ENCODE measurements at places on chromosomes 12 and 14.

- no peak for DNase-seq
Measured at GRCh38 chr14:90578283-90578985, 181.6 kb downstream of the CALM1 start.

DNA sequence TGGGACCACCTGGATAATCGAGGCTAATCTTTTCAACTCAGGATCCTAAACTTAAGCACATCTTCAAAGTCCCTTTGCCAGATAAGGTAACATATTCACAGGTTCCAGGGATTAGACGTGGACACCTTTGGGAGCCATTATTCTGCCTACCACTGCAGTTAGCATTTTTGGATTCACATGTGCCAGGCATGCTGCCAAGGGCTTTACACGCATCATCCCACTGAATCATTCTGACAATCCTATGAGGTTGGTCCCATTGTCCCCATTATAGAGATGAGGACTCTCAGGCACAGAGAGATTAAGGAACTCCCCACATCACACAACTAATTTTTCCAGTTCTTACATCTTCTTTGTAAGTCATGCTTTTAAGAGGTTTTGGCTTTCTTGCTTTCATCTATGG is 34.5 kb downstream of the RTN1 start:
- no peak for DNase-seq

- no peak for DNase-seq
Measured at GRCh38 chr14:68779761-68780323, 13.0 kb downstream of the ZFP36L1 start.

GRCh38 chr12:6923851-6924250 is 3.9 kb upstream of the ATN1 start:
- no peak for DNase-seq

GRCh38 chr12:125704803-125705202 is 639.6 kb downstream of the AACS start:
- DNase-seq = no peak

DNA sequence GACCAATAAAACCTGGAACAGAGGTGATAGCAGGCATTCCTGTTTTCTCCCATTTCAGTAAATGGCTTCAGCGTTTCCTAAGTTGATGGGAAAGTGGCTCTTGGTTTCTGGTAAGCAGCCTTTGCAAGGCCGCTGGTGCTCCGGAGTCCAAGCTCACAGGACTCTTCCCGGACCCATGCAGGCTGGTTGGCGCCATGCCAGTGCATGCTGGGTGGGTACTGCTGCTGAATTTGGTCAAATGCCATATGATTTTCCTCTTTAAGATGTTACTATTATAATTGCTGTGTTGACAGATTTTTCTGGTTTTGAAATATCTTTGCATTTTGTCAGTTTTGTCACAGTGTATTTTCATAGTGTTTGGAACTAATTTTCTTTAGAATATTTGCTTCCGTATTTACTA is 27.7 kb downstream of the PPP2R5C start:
- no peak for DNase-seq

DNA sequence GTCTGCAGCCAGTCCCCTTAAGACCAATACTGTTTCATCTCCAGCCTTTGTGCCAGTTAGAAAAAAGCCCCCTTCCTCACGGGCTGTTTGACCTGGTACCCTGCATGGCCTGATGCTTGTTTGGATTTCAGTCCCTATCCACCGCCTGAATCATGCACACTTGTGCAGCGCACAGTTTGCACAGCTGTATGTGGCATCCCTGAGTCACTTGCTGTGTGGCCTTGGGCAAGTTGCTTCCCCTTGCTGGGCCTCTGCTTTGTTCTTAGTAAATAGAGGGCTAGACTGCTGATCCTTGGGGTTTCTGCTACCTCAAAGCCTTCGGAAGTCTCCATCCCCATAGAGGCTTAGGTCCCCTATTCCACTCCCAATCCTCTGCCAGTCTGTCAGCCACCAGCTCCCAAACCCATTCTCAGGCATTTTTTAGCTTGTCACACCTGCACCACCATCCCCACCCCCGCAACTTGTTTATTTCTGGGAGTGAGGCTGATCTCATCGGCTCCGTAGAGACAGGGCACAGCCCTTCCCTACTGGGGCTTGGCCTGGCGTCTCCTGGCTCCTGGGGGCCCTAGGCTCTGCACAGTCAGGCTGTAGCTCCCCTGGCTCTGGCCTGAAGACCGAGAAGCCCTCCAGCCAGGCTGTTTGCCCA is 8.8 kb downstream of the KRT80 start:
- DNase-seq = no peak

GRCh38 chr12:103205906-103206305 is 248.4 kb downstream of the ASCL1 start:
- DNase-seq = peak; percentile 55

DNA sequence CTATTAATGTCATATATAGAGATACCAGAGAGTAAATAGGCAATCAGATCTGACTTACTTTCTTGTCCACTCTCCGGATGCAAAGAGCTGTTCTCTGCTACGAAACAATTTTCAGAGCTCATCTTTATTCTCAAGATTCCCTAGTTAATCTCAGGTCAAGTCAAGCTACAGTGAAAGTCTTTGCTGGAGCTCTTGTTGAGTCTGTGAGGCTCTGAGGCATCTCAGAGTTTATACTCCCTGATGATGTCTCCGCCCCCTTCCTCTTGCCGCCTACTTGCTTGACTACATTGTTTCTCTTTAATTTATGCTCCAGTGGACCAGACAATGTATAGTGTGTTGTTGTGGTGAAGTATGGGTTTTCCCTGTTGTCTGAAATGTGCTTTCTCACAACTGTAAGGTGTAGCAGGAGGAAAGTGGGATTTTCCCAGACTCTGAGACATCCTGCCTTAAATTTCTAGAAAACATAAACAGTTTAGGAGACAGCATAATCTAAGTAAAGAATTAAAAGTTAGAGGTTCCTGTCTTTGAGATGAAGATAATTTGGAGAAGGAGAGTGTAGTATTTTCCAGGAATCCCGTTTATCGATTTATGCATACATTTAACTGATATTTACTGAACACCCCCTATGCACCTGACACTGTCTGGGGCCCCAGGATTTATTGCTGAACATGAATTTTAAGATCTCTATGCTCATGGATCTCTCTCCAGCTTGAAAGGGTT is at the start of gene CD69:
Gene CD69 (minus strand): TSS at position 203 of the 720 bp plus-strand sequence. CDS start 81 bp downstream, at position 122.
- no peak for DNase-seq

DNA sequence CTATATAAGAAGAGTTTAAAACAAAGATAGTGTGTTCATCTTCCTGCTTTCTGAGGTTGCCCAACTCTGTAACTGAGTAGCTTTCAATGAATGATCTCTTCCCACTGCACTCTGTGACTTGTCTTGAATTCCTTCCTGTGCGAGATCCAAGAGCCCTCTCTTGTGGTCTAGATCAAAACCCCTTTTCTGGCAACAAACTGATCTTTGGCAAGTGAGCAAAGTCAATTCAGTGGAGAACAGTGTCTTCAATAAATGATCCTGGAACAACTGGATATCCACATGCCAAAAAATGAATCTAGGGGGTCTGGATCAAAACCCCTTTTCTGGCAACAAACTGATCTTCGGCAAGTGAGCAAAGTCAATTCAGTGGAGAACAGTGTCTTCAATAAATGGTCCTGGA is 8.5 kb downstream of the CFAP54 start:
- DNase-seq = peak; percentile 16

DNA sequence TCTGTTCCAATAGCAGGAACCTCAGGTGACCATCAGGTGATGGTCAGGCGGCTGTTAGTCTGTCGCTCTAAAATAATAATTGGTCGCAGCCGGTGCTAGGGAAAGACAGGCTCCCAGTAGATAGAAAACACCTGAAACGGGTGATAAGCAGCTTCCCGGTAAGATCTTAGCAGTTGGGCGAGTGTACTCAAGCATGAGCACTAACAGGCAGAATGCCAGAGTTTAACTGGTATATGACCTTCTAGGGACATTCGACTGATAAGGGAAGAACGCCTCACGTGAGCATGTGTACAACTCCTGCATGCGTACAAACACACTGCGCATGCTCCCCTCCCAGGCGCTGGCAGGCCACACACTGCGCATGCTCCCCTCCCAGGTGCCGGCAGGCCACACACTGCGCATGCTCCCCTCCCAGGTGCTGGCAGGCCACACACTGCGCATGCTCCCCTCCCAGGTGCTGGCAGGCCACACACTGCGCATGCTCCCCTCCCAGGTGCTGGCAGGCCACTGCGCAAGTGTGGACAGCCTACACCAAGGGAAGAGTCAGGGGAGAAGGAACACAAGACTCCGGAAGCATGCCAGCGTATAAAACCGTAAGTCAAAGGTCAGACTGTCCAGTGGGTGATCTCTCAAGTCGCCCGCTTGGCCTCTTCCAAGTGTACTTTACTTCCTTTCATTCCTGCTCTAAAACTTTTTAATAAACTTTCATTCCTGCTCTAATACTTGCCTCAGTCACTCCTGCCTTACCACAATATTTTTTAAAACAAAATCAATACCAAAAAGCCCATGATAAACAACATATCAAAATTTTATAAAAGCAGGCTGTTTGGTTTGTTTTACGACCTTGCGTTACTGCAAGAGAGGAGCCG is 24.5 kb downstream of the GPRC5D start:
- DNase-seq = no peak

DNA sequence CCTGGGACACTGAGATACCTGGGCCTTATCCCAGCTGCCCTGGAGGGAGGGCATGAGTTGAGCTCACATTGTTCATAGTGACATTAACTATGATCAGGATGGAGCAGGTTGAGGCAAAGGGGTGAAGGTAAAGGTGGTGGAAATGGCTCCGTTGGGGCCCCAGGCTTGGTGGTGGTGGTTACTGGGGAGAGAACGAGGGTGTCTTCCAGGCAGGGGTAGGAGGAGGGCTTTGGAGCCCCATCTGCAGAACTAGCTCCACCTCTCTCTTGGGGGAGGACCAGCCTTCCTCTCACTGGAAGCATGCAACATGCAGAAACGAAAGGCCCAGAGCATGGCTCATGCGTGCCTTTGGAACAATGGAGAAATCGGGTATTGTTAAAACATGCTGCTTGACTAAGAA is 217.0 kb downstream of the SLC41A2 start:
- no peak for DNase-seq

DNA sequence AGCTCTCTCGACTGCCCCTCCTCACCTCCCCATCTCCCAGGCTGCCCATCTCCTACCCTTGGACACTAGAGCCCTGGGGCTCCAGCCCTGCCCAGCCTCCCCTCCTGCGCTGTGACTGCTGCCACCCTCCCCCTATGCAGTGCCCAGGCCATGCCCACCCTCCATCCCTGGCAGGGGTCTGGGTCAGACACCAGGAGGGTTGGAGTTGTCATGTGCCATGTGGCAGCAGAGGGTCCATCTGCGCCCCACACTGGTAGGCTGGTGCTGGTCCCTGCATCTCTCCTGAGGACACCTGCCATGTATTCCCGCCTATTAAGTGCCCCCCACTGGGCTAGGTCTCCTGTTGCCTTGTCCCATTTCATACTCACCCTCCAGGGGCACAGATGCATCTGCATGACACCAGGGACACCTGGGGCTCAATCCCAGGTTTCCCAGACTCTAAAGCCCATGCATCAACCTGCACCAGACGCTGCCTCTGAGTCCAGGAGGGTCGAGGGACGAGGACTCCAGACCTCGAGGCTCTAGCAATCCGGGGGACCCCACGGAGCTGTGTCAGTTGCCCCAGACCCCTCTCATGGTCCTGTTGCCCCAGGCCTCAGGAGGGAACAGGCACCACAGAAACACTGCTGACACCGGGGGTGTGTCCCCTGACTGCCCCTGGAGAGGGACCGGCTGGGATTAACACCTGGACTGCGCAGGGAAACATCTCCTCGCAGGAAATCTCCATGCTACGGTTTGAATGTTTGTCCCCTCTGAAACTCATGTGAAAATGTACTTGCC is 23.4 kb upstream of the SFSWAP start:
- no peak for DNase-seq
